ENCODE measurements at places on chromosomes 6 and 20. TPM values are rescaled to one million over a fixed set of nuclear protein-coding genes. Genes with fewer than 3 reads are reported as not detected.

Gene KCNK5
- total RNA-seq = 9.0 TPM

Gene REM1
- not detected for total RNA-seq

Gene ULBP3
- not detected for total RNA-seq

Gene SLC22A1
- not detected for total RNA-seq

Gene HLA-DPB1
- 2.8 TPM for total RNA-seq

Gene TDRD6
- not detected for total RNA-seq

Gene SLC16A10
- 6.6 TPM for total RNA-seq

Gene SLC12A5
- not detected for total RNA-seq

Gene HLA-DOA
- total RNA-seq = 1.4 TPM
